CD4-positive, alpha-beta T cell treated with Interleukin-6 at 100 ng/mL for 8 hours (primary cell): ENCODE measurements at places on chromosomes 1 and 21.

- DNase-seq = no peak
Observed at GRCh38 chr1:115677565-115677964, 35.8 kb downstream of the VANGL1 start.

DNA sequence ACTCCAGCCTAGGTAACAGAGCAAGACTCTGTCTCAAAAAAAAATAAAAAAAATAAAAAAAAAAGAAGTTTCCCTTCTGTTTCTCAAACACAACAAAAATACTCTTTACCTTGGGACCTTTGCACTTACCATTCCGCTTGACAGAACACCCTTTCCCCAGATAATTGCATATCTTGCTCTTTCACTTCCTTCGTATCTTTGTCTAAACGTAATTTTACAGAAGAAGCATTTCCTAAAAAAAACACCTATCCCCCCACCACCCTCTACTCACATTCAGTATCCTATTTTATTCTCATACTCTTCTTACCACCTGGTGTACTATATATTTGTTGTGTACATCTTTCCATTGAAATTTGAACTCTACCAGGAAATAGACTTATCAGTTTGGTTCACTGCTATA is 32.7 kb downstream of the ASH1L start:
- DNase-seq = no peak

DNA sequence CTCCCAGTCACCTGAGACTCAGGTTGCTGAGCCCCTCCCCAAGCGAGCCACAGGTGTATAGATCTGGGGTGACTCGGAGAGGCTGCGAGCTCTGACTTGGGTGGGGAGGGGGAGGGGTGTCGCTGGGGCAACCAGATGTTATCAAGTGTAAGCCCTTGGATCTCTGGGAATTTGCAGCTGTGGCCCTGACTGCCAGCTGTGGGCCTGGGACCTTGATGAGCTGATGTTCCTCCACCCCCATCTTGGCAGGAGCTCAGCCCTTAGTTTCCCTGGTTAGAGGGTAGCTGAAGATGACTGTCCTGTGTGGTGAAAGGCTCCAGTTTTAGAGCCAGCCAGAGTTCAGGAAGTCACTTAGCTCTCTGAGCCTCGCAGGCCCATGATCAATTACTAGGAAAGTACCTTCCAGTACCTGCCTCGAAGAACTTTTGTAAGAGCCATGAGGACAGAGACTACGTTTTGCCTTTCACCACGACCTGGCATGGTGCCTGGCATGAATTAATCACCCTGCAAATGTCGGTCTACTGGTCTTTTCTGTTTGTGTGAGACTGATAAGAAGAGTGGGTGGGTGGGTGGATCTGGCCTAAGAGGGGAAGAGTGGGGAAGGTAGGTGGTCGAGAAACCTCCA is 55.8 kb downstream of the YARS1 start:
- DNase-seq = no peak

DNA sequence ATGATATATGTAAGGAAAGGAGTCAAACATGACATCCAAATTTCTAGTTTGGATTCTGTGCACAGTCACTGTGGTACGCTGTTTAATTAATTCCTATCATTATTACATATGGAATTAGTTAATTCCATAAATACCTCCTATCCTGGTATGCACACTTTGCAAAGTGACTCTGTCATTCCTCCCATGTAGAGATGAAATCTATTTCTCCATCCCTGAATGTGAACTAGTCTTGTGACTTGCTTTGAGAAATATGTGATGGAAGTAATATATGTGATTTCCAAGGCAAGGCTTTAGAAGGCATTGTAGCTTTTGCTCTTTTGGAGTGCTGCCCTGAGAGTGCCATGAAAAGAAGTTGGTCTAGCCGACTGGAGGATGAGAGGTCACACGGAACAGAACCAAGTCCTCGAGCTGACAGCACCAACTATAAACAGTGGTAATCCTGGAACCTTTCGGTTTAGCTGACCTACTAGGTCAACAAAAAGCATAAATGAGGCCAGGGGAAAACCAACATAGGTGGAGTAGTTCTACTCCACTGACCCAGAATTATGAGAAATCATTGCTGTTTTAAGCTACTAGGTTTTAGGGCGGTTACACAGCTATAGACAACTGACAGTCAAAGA is 1.5 kb downstream of the SELENOF start:
- no peak for DNase-seq

GRCh38 chr1:214316593-214316992 is 35.6 kb downstream of the SMYD2 start:
- DNase-seq = no peak

DNA sequence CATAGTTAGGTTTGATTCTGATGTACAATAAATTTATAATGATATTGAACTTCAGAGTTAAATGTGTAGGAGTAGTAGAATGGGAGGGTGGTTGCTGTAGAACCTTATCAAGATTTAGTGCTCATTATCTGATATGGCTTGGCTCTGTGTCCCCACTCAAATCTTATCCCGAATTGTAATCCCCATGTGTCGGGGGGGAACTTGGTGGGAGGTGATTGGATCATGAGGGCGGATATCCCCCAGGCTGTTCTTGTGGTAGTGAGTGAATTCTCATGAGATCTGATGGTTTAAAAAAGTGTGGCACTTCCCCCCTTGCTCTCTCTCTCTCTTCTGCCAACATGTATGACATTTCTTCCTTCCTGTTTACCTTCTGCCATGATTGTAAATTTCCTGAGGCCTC is 265.5 kb downstream of the GRIK1 start:
- DNase-seq = no peak

GRCh38 chr1:5770981-5771765 is 221.1 kb downstream of the NPHP4 start:
- DNase-seq = no peak

- no peak for DNase-seq
Observed at GRCh38 chr1:153533689-153534201, 2.0 kb downstream of the S100A6 start.

DNA sequence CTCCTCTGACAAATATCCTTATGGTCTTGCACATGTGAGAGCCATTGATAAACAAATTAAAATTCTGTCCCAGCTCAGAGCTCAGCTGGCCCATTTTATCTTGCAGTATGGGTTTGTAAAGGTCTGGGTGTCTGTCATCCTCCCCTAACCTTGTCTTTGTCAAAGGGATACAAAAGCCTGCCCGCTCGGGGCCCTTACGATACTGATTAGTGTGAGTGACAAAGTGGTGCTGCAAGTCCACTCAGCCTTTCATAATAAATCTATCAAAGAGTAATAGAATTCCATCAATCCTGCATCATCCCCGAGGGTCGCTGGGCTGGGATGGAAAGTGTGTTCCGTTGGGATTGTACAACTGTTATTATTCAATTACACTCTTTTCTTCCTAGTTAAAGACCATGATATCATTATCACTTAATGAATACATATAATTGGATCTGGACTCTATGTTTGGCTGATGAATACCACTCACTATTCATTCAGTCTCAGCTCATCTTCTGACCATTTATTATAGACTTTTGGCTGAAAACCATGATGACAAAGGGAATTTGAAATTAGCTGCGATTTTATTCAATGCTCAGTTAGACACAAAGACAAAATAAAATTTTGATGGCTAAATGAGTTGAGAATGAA is 122.5 kb upstream of the FOXD3 start:
- DNase-seq = no peak

- no peak for DNase-seq
Observed at GRCh38 chr1:187078321-187078720, 249.6 kb downstream of the PLA2G4A start.

DNA sequence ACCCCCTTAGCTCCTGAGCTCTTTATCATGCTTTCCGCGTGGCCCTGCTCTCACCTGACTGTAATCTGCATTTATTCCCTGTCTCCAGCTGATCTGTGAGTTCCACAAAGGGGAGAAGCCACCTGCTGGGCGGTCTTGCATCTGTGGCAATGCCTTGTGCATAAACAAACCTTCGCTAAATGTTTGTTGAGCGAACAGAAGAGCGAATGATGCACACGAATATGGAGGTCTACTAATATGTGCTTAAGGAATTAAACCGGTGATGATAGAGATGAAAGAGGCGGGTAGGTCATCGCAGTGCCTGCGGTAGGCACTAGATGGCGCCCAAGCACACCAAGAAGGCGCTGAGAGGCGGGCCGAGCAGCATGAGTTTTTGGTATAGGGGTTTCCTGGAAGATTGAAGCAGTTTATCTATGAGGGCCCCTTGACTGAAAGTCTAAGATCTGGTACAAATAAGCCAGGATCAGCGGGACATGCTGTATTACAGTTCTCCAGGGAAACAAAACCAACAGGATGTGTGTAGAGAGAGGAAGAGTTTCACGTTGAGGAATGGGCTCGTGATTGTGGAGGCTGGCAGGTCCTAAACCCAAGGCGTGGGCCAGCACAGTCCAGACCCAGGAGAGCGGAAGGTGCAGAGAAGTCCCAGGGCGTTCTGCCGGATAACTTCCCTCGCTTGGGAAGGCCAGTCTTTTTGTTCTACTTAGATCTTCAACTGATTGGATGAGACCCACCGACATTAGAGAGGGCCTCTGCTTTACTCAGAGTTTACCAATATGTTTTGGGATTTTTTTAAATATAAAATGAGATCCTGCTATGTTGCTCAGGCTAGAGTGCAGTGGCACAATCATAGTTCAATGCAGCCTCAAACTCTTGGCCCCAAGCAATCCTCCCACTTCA is 34.7 kb downstream of the TOMM20 start:
- DNase-seq = peak; percentile 80

DNA sequence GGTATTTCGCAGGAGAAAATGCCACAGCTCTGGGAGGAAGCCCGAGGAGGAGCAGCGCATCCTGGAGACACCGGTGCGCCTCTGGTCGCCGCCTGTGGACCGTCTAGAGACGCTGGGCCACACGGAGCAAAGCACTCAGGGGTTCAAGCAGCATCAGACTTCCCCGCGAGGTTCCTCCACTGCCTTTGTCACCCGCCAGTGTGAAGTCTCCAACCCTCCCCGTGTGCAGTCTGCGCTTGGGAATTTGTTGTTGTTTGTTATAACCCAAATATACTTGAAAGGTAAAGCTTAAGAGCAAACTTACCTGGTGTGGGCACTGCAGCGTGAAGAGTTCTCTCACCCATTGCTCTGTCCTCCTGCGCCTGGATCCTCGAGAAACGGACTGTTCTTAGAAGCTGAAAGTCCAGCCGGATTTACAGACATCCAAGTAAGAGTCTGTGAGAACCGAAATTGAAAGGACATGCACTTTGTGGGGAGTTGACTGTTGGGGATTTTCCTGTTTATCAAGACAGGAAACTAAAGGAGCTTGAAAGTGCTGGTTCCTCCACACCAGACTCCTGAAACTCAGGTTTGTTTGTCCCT is at the start of gene GBP4:
Gene GBP4, minus strand, starts transcription at position 452 of the 582 bp plus-strand sequence. Its CDS starts 108 bp downstream, at position 344.
- peak; percentile 53 for DNase-seq

DNA sequence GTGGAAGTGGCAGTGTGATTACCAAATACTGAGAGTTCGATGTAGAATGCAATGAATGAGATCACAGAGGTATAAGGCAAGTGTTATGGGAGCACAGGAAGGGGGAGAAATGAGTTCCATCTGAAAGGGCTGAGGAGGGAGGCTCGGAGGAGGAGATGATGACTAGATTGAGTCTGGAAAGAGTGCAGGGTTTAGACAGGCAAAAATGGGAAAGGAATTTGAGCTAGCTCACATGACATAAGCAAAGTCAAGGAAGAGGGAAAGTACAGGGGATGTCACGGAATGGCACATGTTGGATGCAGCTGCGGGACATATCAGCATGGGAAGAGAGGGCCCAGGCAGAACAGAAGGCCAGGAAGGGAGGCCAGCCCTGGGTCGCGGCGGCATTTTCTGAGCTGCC is 132.7 kb downstream of the RUNX1 start:
- DNase-seq = no peak

DNA sequence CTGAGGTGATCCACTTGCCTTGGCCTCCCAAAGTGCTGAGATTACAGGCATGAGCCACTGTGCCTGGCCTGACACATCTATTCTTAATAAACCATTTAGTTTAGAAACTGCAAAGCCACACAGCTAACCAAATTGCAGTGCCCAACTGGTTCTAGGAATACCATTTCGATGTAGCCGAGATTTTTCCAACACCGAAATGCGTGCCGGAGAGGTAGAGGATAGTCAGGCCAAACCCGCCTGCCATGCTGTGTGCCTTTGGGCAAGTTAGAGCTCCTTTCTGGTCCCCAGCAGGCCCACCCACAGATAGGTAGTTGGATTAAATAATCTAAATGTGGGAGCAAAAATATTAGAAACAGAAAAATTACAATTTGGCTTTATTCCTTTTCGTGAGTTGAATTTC is 254.4 kb downstream of the FOXD2 start:
- DNase-seq = no peak

DNA sequence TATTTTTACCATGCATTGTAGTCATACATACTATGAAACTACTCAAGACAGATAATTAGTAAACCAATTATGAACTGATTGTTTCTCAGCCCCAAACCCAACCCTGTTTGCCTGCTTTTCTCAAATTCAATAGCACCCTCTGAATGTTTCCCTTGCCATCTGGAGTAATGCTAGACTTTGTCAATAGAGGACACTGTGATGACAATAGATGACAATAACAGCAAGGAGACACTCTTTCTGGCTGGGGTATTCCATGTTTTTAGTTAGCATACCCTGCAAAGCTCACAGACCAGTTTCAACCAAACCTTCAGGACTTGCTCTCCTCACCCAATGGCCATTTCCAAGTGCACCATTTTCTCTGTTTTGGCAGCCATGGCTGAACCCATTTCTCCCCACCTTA is 108.5 kb upstream of the LRRC7 start:
- no peak for DNase-seq

DNA sequence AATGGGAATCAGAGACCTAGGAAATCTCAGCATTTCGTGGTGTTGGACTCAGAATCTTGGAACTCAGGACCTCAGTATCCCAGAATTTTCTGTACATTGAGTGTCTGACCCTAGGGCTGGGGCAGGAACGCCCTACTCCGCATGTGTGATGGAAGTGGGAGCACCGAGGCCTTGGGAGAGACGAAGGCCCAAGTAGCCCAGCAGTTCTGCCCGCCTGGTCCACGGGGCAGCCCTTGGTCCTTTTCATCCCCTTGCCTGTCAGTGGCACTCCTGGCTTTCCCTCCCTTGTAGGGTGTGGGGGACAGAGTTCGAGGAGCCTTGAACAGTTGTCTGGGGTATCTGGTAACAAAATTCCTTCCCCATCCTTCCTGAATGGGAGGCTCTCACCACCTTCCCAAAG is 10.2 kb downstream of the A3GALT2 start:
- no peak for DNase-seq

DNA sequence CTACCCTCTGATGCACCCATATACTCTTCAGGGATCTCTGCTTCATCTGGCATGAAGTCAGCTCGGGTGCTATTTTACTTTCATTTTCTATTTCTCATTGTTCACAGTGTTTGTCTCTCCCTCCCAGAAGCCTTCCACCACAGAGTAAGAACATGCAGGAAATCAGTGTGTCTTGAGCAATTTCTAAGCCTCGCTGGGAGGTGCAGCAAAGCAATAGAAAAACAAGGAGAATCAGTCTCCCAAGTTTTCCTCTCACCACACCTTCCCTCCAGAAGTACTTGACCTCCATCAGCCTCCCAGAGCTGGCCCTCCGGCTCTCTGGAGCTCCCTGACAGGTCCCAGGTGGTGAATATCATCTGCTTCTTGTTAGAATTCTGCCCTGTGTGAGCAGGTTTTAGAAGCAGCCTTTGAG is 594.7 kb upstream of the CAMK1G start:
- DNase-seq = peak; percentile 31
